ENCODE measurements at places on chromosomes 6 and 20. TPM values are rescaled to one million over a fixed set of nuclear protein-coding genes. Genes with fewer than 3 reads are reported as not detected.
A peak's percentile ranks its signal among the peaks of the same experiment; 100 is the strongest.

The KIAA0408 gene
- total RNA-seq: 7.8 TPM

- H3K27me3 ChIP-seq: no peaks in the 10 kb centered on the region
- H3K36me3 ChIP-seq: peaks cover 1% of the 10 kb centered on the region
- H3K27ac ChIP-seq: no peak overlapping the region
- no peak overlapping the region for H3K4me3 ChIP-seq
- peaks cover 15% of the 10 kb centered on the region for H3K4me1 ChIP-seq
- DNase-seq: no peak
Measured at GRCh38 chr20:15047042-15047441, 709.6 kb upstream of the FLRT3 start.

- peak overlapping the region; percentile 93 for H3K27ac ChIP-seq
- no peak for DNase-seq
Measured at GRCh38 chr20:3887876-3888620, 1.1 kb upstream of the PANK2 start.

GRCh38 chr6:107082045-107082444, 33.3 kb downstream of the BEND3 start:
- DNase-seq: no peak
- no peak overlapping the region for H3K4me3 ChIP-seq
- H3K27me3 ChIP-seq: no peaks in the 10 kb centered on the region
- H3K27ac ChIP-seq: peak overlapping the region; percentile 34
- no peaks in the 10 kb centered on the region for H3K4me1 ChIP-seq
- H3K36me3 ChIP-seq: peaks cover 29% of the 10 kb centered on the region

- no peaks in the 10 kb centered on the region for H3K27me3 ChIP-seq
- DNase-seq: no peak
Measured at GRCh38 chr6:111952274-111952673, 79.0 kb upstream of the FYN start.
